ENCODE measurements at places on chromosomes 1 and 21.

- no peak for DNase-seq
These were observed 859 bp upstream of the ERMAP start for GRCh38 chr1:42815941-42816584.

- no peak for DNase-seq
These were observed 11.7 kb upstream of the S100A11 start for GRCh38 chr1:152048416-152049009.

DNA sequence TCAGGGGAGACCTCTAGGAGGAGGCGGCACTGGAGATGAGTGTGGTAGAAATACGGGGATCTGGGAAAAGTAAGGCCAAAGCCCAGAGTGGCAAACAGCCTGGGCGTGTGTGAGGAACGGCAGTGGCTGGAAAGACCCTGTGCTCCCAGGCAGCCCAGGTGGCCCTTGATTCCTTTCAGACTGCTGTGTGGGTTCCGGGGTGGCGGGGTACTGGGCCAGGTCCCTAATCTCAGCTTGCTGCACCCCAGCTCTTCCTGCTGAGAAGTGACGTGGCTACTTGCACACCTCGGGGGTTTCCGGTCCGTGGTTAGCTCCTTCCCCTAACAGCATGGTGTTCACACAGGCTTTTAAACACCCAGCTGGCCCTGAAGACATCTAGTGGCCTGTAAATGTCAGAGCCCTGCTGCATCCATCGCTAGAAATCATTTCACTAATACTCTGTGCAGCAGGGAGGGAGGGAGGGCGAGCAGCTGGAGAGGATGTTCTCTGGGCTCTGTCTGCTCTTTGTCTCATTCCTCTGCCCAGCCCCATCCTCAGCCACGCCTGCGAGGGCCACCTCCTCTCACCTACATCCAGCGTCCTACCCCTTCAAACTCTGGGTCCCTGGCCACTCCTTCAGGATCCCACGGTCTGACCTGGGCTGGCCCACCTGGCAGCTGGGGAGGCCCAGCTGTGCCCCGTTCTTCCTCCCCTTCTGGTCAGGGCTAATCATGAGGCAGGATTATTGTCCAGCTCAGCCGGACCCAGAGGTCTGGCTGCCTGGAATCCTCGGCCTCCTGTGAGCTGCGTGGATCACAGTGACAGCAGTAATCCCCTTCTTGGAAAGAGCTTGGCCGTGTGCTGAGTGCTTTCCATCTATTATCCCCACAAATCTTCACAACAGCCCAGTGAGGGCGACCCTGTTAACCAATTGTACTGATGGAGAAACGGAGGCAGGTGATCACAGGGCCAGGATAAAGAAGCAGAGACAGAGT lies 7.2 kb downstream of the ZDHHC18 start:
- no peak for DNase-seq

GRCh38 chr1:28343405-28343804 lies 14.6 kb downstream of the MED18 start:
- no peak for DNase-seq

DNA sequence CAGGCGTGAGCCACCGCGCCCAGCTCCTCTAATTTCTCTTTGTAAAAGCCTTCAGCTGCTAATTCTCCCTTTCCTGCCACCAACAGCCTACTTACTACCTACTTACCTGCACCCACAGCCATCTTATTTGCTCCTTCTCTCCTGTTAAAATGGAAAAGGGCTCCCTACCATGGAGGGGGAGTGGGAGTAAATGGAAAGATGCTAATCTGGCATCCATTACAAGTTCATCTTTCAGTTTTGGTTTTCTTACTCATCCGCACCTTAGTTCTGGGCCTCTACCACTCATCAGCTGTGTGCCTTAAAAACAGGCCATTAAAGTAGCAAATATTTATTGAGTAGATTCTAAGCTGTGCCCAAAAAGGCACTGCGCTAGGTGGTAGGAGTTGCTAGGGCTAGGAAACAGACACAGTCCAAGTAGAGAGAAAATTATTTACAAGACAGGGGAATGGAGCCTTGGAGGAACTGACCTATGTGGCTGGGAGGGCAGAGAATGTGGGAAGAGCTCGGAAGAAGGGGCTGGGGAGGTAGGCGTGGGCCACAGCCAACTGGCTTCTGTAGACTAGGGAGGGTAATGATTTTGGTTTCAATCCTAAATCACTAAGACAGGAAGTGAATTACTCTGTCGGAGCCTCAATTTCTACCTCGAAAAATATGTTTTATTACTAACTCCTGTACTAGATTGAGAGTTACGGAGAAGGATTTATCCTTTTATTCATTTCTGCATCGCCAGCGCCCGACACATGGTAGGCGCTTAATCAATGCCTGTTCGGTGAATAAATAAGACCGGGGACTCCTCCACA lies 685 bp upstream of the DDI2 start:
- no peak for DNase-seq

GRCh38 chr1:206982216-206982615 lies 12.0 kb upstream of the FCAMR start:
- DNase-seq, result peak; percentile 64

DNA sequence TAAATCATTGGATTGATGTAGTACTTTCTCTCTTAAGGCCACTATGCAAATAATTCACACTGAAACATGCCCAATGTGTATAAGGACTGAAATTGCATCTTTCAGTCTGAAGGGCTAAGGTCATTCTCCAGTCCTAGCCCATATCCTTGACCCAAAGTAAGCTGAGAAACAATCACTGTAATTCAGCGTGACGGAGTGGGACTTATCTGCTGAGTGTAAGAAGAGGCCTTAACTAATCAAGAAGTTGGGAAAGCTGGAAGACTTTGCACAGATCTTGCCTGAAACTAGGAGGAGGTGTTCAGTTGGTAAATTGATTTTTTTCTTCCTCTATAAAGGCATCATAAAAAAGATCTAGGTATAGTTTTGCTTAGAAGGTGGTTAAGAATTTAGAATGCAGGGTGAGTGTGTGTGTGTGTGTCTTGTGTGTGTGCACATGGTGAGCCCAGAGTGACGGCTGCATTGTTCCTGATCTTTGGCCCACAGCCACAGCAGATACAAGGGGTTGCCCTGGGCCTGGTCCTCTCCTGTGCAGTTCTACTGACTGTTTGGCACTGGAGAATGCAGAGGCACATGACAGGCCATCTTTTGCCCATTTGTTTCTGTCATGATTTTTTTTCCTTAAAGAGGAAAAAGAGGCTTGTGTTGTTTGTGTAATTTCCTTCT lies 13.3 kb upstream of the PPP2R5A start:
- no peak for DNase-seq

GRCh38 chr1:53483656-53484055 lies 24.5 kb downstream of the DMRTB1 start:
- DNase-seq, result no peak

DNA sequence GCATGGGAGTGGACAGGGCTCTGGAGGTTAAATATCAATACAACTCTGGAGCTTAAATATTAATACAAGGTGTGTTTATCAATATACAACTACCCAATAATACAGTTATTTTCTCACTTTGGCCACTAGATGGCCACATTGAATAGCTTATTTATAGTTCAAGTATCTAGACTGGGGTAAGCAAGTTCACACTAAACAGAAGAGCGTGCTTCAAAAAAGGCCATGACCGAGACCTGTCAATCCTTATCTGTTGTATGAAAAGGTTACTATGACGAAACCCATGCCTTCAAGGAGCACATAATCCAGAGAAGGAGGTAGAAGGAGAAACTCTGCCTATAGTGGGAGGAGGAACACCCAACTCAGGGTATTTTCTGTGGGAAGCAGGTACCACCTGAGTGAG lies 29.1 kb downstream of the CHML start:
- DNase-seq, result peak; percentile 75

DNA sequence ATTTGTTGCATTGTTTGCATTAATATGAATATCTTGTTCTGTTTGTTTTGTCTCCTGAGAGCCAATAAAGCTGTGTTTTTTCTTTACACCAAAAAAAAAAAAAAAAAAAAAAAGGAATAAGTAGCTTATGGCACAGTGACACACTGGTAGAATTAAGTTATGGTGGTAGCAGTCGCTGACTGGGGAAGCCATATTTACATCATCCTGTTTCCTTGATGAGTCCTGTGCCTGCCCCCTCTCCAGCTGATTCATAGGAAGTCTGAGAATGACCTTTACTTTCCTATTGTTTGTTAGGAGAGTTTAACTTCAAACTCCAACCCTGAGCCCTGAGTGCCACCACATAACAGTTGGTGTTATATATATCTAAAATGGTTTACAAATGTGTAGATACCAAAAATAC lies 62.2 kb downstream of the OBSCN start:
- no peak for DNase-seq

DNA sequence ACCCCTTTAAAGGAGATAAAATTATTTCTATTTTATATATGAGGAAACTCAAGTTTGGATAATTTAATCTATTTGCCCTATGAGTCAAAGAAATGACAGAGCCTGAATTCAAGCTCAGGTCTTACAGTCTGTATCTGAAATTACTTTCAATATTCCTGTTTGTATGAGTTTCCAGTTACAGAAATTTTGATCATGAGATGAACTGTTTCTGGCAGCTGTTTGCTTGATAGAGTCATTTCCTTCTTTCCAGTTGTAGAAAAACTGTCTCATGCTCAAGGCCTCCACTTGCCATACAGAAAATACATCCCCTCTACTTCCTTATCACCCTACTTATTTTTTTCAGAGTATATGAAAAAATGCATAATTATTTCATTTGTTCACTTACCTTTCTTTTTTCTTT lies 87.6 kb downstream of the PTPRC start:
- no peak for DNase-seq

DNA sequence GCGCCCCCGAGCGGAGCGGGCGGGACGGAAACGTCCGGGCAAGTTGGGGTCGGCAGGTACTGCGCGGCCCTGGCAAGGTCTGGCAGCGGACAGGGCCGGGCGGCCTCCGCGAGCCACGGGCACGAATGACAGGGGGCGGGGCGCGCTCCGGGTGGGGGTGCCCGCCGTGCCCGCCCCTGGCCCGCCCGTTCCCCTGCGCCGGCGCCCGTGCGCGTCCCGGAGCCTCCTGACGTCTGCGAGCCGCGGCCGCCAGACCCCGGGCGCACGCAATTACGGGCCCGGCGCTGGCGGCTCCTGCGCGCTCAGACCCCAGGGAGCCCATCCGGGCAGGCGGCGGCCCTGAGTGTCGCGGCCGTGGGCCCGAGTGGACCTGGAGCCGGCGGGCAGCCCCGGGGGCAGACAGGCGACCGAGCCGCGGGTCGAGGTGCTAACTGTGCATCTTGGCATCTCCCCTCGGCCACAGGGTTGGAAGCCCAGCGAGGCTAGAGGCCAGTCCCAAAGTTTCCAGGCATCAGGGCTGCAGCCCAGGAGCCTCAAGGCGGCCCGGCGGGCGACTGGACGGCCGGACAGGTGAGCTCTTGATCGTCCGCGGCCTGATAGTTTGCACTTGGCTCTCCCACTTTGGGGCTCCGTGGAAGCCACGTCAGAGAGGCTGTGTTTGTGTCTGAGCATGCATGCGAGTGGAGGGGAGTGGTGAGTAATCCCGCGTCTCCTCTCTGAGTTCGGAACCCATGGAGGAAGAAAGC lies 918 bp downstream of the MIB2 start:
- no peak for DNase-seq

- DNase-seq, result no peak
These were observed 166.5 kb downstream of the RRAGC start for GRCh38 chr1:38693031-38693430.

- no peak for DNase-seq
These were observed 34.7 kb upstream of the GPR25 start for GRCh38 chr1:200837931-200838571.

GRCh38 chr1:234610061-234610665 lies at the start of gene IRF2BP2:
TSS of gene IRF2BP2 (minus strand) at chr1:234610178. CDS start at chr1:234609494, 684 bp downstream.
- peak; percentile 92 for DNase-seq

DNA sequence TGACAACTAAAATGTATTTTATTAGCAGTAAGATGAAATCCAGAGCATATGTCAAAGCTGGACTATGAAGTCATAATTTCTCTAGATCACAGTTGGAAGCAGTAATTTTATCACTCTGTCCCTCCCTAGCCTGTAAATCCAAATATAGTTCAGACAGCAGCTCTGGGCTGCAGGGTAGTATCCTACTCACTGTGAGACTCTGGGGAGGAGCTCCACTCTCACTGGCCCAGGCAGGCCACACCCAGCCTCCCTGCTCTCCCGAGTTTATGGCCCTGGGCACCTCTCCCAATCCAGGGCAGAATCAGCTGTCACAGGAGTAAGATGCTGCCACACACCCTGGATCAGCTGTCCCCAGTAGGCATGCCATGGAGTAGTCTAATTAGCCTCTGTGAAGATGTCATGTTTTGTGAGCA lies 131.1 kb downstream of the HLCS start:
- no peak for DNase-seq

DNA sequence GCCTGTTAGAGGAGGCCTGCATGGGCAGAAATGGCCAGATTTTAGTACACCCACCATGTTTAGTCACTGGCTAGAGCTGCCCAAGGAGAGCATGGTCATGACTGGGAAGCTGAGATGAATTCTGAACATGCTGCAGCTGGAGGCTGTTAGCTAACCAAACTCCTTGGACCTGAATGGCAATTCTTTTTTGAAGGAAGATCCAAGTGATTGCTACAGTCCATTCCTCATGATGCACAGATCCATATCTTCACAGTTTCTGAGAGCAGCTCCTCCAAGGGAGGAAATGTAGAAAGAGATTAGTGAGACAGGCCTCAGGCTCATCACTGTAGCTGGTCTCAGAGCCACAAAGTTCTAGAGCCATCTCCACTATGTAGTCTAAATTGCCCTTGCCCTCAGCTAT lies 11.1 kb downstream of the ZFYVE9 start:
- no peak for DNase-seq

DNA sequence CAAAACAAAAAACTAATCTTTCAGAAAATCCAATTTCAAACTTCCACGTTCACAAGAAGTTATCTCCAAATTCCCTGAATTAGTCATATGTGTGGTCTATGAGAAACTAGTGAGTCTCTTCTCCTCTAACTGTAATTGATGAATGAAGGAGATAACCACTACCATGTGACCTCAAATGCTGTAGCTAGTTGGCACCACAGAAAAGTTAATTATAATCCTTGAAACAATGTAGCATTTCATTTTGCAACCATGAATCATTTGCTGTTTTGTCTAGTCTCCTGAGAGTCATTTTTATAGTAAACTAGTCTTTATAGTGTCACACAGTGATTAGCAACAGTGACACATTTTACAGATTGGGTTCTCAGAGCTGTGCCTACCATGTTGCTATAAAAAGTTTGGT lies 287.5 kb downstream of the LRRIQ3 start:
- DNase-seq, result no peak

DNA sequence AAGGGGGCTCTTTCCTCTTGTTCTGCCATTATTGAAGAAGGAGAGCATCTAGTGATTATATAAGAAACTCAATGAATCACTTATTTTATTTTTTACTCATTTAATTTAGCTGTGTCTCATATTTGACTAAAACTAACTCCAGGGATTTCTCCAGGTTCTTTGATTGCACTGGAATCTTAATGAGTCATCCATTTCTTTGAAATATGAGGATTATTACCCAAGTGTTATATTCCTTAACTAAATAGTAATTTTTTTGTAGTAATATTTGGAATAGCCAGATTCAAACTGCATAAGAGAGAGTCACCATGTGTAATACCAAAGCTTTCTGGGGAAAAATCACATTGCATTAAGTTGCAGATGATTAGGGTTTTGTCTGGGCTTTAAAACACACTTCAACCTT lies 59.5 kb downstream of the NTMT2 start:
- no peak for DNase-seq

- peak; percentile 64 for DNase-seq
These were observed 773 bp downstream of the CHD1L start for GRCh38 chr1:147243228-147243685.

- no peak for DNase-seq
These were observed 913 bp upstream of the S1PR1 start for GRCh38 chr1:101235696-101236515.

All from NCI-H1092 treated with DMSO at 0.1 percent for 48 hours (cell line).